ENCODE measurements at places on chromosomes 6 and 20. TPM values are rescaled to one million over a fixed set of nuclear protein-coding genes. Genes with fewer than 3 reads are reported as not detected.

DNA sequence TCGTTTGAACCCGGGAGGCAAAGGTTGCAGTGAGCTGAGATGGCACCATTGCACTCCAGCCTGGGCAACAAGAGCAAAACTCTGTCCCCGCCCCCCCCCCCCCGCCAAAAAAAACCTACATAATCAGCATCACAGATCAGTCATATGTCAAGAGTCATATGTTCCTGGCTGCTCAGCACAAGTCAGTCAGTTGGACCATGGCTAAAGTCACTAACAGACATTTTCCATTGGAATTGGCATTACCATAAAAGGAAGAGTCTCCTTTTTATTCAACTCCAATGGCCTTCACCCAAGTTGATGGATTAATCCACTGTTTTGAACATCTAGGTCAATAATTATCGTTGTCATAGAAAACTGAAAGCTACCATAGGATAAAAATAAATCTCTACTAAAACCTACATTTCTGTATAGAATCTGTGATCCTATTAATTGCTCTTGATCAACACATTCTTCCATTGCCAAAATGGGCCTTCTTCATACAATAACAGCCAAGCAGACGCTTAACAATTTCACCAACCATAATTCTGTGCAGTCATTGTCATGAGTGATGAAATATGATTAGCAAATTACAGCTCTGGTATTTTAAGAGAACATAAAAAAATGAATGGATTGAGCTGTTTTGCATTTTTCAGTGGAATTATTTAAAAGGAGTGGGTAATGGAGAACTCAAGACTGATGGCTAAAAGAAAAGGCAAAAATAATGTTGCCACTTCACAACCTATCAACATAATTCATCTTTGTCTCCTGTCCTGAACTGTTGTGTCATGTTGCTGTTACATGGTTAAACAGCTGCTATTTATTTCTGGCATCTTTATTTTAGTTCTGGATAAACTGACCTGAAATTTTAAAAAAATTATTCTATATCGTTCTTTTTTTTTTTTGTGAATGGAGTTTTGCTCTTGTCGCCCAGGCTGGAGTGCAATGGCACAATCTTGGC, 555.5 kb upstream of the JARID2 start:
- no peak for DNase-seq

DNA sequence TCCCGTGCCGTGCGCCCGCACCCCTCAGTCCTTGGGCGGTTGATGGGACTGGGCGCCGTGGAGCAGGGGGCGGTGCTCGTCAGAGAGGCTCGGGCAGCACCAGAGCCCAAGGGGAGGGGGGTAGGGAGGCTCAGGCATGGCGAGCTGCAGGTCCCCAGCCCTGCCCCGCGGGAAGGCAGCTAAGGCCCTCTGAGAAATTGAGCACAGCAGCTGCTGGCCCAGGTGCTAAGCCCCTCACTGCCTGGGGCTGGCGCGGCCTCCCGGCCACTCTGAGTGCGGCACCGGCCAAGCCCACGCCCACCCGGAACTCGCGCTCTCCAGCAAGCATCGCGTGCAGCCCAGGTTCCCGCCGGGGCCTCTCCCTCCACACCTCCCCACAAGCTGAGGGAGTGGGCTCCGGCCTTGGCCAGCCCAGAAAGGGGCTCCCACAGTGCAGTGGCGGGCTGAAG, 16.4 kb downstream of the SOX4 start:
- DNase-seq: no peak

Gene TBCC
- total RNA-seq: 70.5 TPM

Gene PXT1
- total RNA-seq: 0.56 TPM
